Progenitor cell of endocrine pancreas (in vitro differentiated cells): ENCODE measurements at places on chromosomes 1 and 21.
A peak's percentile ranks its signal among the peaks of the same experiment; 100 is the strongest.

- H3K36me3 ChIP-seq: peaks cover 1% of the 10 kb centered on the region
- peaks cover 17% of the 10 kb centered on the region for H3K4me1 ChIP-seq
- no peak for DNase-seq
- no peak overlapping the region for H3K4me3 ChIP-seq
Measured at GRCh38 chr1:81899214-81899821, 98.6 kb downstream of the ADGRL2 start.

GRCh38 chr1:114080511-114081436 is 72.9 kb downstream of the SYT6 start:
- H3K27me3 ChIP-seq: peaks cover 77% of the 10 kb centered on the region
- H3K4me1 ChIP-seq: peaks cover 19% of the 10 kb centered on the region
- no peaks in the 10 kb centered on the region for H3K36me3 ChIP-seq
- no peak for DNase-seq
- peak overlapping the region; percentile 12 for H3K27ac ChIP-seq
- H3K4me3 ChIP-seq: no peak overlapping the region

DNA sequence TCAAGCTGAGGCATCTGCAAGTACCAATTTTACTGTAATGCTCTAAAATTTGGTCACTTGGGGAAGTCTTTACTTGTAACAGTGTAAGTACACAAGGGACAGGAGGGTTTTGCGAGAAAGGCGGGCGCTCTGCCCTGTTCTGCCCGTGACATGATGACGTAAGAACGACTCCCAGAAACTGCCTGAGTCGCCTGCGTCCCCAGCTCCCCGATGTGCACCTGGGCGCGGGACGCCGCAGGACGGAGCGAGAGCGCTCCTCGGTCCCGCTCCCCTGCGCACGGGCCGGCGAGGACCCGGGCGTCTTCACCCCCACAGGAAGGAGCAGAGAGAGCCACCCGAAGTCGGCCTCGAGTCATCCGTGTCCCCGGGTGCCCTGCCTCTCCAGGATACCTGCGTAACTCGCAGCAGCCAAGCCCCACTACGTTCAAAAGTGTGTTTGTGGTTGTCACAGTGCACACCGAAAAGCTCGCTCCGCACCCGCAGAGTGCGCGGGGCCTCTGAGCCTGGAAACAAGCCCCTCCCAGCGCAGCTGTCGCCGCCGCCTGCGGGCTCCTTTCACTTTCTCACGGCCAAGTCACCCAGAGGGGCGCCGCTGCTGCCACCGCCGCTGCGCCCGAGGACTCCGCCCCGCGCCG is 3.3 kb upstream of the ZBTB18 start:
- peak overlapping the region; percentile 93 for H3K4me3 ChIP-seq
- H3K27me3 ChIP-seq: peaks cover 7% of the 10 kb centered on the region
- peak overlapping the region; percentile 100 for H3K27ac ChIP-seq
- H3K4me1 ChIP-seq: peaks cover 26% of the 10 kb centered on the region

- no peaks in the 10 kb centered on the region for H3K27me3 ChIP-seq
- peaks cover 5% of the 10 kb centered on the region for H3K4me1 ChIP-seq
- no peaks in the 10 kb centered on the region for H3K36me3 ChIP-seq
Measured at GRCh38 chr1:100710906-100711682, 8.4 kb upstream of the VCAM1 start.

DNA sequence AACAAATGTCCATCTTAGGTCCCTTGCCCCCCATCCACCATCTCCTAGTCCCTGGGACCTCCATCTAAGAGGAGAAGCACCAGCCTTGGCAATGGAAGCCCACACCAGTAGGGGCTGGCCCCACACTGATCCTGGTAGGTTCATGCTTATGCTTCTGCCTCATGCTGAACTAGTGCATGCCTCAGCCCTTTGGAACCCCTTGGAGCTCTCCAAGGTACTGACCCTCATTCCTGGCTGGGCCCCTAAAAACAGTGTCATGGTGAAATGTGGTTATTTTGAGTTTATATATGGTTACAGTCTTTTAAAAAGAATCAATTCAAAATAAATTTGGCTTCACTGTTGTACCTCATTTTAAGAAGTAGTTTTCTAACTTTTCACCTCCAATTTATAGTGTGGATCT is 108.3 kb downstream of the HIVEP3 start:
- peak; percentile 67 for DNase-seq
- no peak overlapping the region for H3K4me3 ChIP-seq
- H3K27ac ChIP-seq: no peak overlapping the region
- H3K36me3 ChIP-seq: no peaks in the 10 kb centered on the region

DNA sequence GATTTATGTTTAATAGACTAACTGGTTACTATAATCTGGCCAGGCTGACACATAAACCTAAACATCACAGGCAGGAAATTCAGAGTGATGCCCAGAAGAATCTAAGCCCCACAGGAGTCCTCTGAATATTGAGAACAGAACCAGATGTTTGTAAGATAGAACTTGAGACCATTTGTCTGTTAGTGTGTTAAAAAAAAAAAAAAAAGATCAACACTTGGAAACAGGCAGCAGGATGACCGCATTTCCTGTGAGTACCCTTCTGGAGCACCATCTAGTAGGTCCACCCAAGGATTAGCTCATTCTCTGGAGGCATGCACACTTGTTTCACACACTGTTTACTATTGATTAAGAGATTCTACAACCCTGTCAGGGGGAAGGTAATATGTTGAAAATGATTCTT is 111.4 kb upstream of the VANGL1 start:
- peaks cover 40% of the 10 kb centered on the region for H3K4me1 ChIP-seq
- H3K36me3 ChIP-seq: no peaks in the 10 kb centered on the region
- DNase-seq: no peak

DNA sequence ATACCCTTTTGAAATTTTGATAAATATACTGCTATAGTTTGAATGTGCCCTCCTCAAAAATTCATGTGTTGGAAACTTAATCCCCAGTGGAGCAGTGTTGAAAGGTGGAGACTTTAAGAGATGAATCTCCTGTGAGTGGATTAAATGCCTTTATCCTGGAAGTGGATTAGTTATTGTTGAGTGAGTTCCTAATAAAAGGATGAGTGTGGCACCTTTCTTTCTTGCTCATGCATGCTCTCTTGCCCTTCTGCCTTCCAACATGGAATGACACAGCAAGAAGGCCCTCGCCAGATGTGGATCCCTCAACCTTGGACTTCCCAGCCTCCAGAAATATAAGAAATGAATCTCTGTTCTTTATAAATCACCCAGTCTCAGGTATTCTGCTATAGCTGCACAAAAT is 51.8 kb downstream of the CD160 start:
- H3K27ac ChIP-seq: no peak overlapping the region
- H3K4me3 ChIP-seq: no peak overlapping the region
- H3K4me1 ChIP-seq: peaks cover 16% of the 10 kb centered on the region
- H3K36me3 ChIP-seq: peaks cover 33% of the 10 kb centered on the region

DNA sequence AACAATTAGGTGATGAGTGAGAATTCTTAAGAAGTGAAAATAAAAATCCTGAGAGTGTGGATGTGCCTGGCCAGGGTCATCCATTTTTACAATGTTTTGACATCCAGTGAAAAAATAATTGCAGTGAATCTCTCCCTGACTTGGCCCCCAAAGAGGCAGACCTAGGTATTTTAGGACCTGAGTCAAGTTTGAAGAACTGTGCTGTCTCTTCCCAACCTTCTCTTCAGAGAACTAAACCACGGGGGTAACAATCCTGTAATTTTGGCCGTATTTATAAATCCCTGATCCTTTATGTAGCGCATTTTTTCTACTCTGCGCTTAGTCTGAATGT is 43.3 kb upstream of the PPP2R5A start:
- peaks cover 15% of the 10 kb centered on the region for H3K4me1 ChIP-seq
- no peak overlapping the region for H3K4me3 ChIP-seq
- H3K27me3 ChIP-seq: peaks cover 3% of the 10 kb centered on the region
- no peaks in the 10 kb centered on the region for H3K36me3 ChIP-seq

GRCh38 chr1:164863056-164863455 is 304.1 kb downstream of the PBX1 start:
- no peaks in the 10 kb centered on the region for H3K27me3 ChIP-seq
- peaks cover 15% of the 10 kb centered on the region for H3K4me1 ChIP-seq
- H3K27ac ChIP-seq: no peak overlapping the region
- H3K36me3 ChIP-seq: peaks cover 1% of the 10 kb centered on the region
- no peak overlapping the region for H3K4me3 ChIP-seq

DNA sequence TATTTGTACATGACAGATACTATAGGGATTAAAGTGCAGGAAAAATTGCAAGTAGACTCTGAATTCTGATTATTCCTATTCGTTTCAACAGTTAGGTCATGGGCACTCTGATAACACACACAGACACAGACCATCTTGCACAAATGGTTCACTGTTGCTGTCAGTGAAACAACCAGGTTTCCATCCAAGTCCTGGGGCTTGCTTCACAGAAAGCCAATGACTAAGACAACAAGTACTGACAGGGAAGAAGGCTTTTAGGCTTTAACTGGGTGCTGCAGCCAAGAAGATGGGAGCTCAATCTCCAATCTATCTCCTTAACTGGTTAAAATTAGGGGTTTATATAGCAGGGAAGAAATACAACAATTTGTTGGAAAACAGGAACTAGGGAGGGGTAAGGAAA is 57.6 kb downstream of the RIMS3 start:
- DNase-seq: no peak
- no peaks in the 10 kb centered on the region for H3K36me3 ChIP-seq
- H3K27me3 ChIP-seq: peaks cover 5% of the 10 kb centered on the region
- H3K4me3 ChIP-seq: no peak overlapping the region

DNA sequence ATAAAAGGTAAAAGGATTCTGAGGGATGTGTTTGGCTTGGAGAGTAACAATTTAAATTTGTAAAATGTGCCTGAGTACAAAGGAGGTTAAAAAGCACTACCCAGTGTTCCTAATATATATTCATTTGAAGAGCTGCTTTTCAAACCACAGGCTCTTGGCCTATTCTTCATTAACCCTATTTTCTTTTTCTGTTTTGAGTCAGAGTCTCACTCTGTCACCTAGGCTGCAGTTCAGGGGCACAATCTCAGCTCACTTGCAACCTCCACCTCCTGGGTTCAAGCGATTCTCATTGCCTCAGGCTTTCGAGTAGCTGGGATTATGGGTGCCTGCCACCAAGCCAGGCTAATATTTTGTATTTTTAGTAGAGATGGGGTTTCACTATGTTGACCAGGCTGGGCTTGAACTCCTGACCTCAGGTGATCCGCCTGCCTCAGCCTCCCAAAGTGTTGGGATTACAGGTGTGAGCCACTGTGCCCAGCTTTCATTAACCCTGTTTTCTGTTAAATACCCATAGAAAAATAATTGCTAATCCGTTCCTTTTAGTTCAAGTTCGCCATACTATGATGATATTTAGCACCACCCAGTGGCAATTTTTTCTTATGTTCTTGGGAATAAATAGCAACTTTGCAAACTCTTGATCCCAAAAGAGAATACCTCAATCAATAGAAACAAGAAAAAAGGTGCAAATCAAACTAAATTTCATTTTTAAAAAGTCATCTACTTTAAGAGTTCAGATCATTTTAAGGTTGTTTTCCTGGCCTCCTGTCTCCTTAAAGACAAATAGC is 30.5 kb downstream of the ZBTB8OS start:
- no peaks in the 10 kb centered on the region for H3K27me3 ChIP-seq
- H3K4me1 ChIP-seq: no peaks in the 10 kb centered on the region
- DNase-seq: no peak
- peaks cover 10% of the 10 kb centered on the region for H3K36me3 ChIP-seq
- H3K4me3 ChIP-seq: no peak overlapping the region
- no peak overlapping the region for H3K27ac ChIP-seq

GRCh38 chr1:173489149-173489600 is 12.0 kb downstream of the PRDX6 start:
- peaks cover 48% of the 10 kb centered on the region for H3K36me3 ChIP-seq
- no peaks in the 10 kb centered on the region for H3K27me3 ChIP-seq
- H3K4me3 ChIP-seq: no peak overlapping the region
- H3K4me1 ChIP-seq: no peaks in the 10 kb centered on the region
- peak overlapping the region; percentile 2 for H3K27ac ChIP-seq
- DNase-seq: no peak

DNA sequence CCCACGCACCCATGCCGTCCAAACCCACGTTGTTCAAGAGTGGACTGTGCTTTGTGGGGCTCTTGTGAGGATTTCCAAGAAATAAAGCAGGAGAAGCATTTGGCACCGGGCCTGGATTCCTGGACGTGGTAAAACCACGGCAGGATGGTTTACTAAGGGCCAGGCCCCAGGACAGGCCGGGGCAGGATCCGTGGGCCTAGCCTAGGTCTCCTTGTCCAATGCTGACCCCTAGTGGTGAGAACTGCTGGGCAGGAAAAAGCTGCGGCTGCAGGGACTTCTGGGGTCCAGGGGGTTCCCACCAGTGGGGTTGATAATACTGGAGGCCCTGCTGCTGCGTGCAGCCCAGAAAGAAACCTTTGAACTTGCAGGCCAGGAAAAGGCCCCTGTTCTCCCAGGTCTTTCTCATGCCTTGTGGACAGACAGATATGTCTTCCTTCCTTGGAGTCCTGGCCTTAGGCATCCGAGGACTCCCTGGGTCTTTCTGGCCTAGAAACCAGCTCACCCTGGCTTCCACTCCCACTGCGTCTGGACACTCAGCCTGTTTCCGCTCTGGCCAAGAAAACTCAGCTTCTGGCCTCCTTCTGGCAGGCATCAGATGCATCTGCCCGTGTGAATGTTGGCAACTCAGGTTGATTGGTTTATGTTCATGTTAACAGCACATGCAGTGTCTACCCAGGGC is 106.9 kb upstream of the TMEM51 start:
- H3K36me3 ChIP-seq: peaks cover 2% of the 10 kb centered on the region
- H3K27me3 ChIP-seq: no peaks in the 10 kb centered on the region
- no peaks in the 10 kb centered on the region for H3K4me1 ChIP-seq
- peak; percentile 83 for DNase-seq
- no peak overlapping the region for H3K27ac ChIP-seq

- H3K27ac ChIP-seq: peak overlapping the region; percentile 97
- H3K36me3 ChIP-seq: peaks cover 5% of the 10 kb centered on the region
- no peaks in the 10 kb centered on the region for H3K27me3 ChIP-seq
- H3K4me1 ChIP-seq: peaks cover 13% of the 10 kb centered on the region
Measured at GRCh38 chr1:113811156-113811887, 954 bp downstream of the RSBN1 start.

DNA sequence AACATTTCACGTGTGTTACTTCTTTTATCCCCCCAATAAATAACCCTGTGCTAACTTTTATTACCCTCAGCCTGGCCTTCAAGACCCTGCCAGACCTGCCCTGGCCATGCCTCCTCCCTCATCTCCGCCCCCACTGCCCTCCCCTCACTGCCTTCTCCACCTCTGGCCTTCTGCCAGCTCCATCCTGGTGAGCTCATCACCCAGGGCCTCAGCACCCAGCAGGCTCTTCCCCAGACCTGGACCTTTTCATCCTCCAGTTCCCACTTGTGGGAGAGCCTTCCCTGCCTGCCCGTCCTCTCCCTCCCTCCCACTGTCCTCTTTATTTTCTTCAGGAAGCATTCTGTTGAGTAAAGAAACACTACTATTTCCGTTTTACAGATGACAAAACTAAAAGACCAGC is 72.0 kb downstream of the SLC66A1 start:
- H3K36me3 ChIP-seq: peaks cover 10% of the 10 kb centered on the region
- DNase-seq: no peak
- H3K27ac ChIP-seq: no peak overlapping the region
- H3K4me3 ChIP-seq: no peak overlapping the region

DNA sequence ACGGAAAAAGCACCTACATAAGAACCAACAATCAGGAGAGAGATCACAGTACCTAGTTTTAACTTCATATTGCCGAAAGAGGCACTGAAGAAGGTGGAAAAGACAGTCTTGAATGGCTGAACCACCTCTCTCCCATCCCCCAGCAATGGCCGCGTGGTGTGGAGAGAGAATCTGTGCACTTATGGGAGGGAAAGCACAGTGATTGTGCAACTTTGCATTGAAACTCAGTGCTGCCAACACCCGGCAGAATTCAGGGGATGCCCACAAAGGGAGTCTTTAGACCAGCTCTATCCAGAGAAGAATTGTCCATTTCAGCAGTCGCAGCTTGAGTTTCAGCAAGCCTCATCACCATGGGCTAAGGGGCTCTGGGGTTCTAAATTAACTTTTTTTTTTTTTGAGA is 186.3 kb upstream of the USP25 start:
- no peak overlapping the region for H3K4me3 ChIP-seq
- H3K27me3 ChIP-seq: no peaks in the 10 kb centered on the region
- no peaks in the 10 kb centered on the region for H3K36me3 ChIP-seq
- H3K27ac ChIP-seq: no peak overlapping the region
- no peak for DNase-seq
